Ovary (tissue), 10 donors: ENCODE measurements at places on chromosomes 5 and 9.

- no peak for DNase-seq
Measured at GRCh38 chr5:135916638-135917263, 21.1 kb upstream of the IL9 start.

DNA sequence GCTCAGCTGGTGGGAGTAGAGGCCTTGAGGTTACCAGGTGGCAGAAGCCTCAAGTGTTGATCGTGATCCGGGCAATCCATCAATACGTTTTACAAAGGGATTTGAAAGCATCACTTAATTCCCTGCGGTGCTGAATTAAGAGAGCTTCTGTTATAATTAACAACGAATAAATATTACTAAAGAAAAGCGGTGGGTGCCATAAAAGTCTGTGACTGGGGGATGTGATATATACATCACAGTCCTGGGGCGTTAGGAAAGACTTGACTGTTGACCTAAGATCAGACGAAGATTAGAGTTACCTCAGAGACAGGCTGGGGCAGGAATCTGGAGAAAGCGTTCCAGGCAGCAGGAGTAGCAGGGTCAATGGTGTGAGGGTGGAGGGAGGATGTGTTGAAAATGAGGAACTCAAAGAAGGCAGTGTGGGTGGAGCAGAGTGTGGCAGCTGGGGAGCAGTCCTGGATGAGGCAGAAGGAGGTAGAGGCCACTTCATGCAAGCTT lies 6.7 kb upstream of the C5orf63 start:
- DNase-seq = no peak

DNA sequence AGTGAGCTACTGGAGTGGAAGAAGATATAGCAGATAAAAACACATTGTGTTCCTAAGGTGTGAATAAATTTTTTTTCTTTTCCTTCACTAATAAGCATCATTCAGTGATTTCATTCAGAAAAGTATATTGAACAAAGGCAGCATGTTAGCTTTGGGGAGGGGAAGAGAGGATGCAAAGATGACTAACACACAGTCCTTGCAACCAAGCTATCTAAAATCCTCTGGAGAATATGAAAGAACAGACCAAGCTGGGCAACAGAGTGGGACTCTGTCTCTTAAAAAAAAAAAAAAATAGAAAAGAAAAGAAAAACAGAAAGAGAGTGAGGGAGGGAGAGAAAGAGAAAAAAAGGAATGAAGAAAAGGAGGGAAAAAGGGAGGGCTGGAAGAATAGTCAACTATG lies 22.3 kb upstream of the OMD start:
- no peak for DNase-seq

- DNase-seq = no peak
Measured at GRCh38 chr5:38455796-38456330, 100.6 kb downstream of the LIFR start.

- no peak for DNase-seq
Measured at GRCh38 chr9:33919276-33919897, 102.4 kb downstream of the UBE2R2 start.

DNA sequence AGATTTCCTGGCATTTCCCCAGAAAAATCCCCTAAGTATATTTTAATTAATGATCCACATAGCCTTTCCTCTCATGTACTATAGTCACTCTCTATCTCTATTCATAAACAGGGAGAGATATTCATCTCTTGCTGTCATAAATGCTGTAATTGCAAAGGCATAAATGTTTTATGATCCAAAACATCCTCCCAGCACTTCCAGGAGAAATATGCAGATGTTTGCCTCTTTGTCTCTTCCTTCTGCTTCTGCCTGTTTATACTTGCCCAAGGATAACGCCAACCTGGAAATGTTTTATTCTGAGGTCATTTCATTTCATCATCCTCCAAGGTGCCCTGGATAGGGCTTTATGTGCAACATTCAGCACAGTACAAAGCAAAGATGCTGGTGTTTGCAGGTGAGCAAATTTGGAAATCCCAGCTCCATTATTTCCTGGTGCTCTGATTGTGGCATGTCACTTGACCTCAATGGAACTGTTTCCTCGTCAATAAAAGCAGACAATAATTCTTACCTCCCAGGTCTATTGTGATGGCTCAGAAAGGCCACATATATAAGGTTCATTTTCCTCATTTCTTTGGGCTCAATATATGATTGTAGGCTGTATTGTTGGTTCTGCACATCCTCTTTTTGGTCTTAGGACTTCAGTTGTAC lies 6.9 kb downstream of the TNFSF15 start:
- no peak for DNase-seq

DNA sequence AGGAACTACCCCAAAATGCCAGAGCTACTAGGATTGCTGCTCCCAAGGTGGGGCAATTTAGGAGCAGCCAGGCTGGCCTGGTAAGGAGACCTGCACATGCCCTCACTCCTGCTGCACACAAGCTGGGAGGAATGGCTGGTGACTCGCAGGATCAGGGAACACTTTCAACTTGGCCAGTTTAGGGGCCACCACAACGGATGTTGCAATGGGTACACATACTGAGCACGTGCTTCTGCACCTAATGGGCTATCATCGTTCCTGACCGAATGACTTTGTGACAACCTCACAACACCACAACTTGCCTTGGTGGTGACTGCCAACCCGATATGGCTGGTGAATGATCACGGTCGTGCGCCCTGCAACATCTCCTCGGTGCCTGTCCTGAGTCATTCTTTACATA lies 172.0 kb downstream of the ROR2 start:
- DNase-seq = no peak

GRCh38 chr9:98596486-98596885 lies 112.2 kb downstream of the GABBR2 start:
- no peak for DNase-seq

- DNase-seq = no peak
Measured at GRCh38 chr5:169548315-169548714, 35.3 kb upstream of the SPDL1 start.

DNA sequence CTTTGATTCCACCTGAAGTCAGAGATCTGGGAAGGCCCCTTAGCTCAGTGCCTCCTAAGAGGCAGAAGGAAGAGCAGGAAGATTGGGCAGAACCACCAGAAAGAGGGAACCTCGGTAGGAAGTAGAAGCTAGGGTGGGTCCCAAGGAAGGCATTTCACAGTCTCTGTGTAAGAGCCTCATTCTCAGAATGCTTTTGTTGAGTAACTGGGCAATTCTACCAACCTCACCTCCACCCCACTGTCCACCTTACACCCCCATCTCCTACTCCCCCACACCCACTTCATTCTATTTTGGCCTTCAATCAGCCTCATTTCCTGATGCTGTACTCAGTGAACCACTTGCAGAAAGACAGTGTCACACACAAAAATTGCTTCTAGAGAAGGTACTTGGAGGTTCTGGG lies 3.5 kb downstream of the HBEGF start:
- DNase-seq = no peak

DNA sequence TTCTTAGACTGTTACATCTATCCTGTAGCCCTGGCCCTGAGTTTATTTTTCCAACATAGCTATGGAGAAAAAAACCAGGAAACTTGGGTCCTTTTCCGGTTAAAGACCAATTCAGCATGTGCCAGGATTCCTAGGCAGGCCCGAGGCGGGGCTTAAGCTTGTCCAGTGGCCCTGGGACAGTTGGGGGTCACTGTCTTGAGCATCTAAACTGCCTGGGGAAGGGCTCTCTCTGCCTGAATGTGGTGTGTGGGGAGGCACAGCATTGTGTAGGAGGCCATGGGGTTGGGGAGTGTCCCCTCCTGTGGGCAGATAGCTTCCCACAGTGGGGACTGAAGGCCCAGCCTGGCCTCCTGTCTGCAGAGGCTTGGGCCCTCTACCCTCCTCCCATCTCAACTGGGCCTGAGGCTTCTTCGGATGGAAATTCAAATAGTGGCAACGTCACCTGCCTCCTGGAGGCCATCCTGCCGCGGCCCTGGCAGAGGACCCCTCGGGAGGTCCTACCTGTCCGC lies 88.8 kb downstream of the PHF2 start:
- DNase-seq = no peak

- DNase-seq = no peak
Measured at GRCh38 chr9:101848485-101848919, 110.1 kb upstream of the GRIN3A start.

DNA sequence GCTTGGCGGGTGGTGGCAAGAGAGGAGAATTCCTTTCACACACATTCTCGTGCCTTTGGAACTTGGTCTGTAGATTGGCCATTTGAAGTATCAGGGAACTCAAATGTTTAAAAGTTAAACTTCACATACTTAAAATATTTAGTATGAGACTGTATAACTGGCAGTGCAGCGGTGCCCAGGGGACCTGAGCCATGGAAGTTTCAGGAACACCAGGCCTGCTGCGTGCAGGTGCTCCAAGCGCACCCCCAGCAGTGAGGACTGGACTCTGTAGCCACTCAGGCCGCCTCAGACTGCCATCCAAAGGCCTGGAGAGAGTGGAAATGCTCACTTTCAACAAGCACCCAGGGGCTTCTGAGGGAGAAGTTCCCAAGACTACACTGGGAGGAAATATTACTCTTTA lies 273.5 kb upstream of the IRX2 start:
- no peak for DNase-seq

- no peak for DNase-seq
Measured at GRCh38 chr5:8013948-8014710, 145.2 kb downstream of the MTRR start.

- no peak for DNase-seq
Measured at GRCh38 chr9:135506327-135507103, 6.0 kb downstream of the MRPS2 start.

DNA sequence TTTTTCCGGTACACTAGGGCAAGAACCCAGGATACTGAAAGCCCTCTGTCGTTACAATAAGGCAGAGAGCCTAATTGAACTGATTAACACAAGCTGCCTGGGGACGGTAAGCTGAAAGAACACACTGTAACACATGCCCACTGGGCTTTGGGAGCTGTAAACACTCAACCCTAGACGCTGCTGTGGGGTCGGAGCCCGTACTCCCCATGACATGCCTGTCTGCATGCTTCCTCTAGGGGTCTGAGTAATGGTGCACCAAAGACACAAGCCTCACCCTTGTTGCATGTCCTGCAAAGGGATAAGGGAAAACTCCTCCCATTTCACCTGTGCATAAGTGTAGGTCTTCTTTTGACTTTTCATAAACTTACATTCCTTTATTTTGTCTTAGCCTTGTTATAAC lies 194.0 kb downstream of the FBXL7 start:
- no peak for DNase-seq

- DNase-seq = no peak
Measured at GRCh38 chr5:172455087-172455381, 709 bp upstream of the SH3PXD2B start.

DNA sequence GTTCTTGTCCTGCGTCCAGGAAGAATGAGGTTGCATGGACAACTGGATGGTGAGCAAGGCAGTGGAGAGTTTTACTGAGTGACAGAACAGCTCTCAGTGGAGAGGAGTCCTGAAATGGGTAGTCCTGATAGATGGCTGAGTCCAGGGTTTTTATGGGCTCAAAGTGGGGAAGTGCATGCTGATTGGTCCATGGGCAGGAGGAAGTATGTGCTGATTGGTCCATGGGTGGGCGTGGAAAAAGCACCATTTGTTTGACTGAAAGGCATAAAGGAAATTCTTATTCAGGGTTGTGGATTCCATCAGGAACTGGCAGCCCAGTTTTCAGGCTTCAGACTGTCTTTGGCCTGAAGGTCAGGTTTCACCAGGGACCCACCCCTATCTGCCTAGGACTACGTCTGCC lies 10.6 kb downstream of the FSD1L start:
- no peak for DNase-seq

- DNase-seq = no peak
Measured at GRCh38 chr5:81754621-81755020, 3.7 kb upstream of the SSBP2 start.

DNA sequence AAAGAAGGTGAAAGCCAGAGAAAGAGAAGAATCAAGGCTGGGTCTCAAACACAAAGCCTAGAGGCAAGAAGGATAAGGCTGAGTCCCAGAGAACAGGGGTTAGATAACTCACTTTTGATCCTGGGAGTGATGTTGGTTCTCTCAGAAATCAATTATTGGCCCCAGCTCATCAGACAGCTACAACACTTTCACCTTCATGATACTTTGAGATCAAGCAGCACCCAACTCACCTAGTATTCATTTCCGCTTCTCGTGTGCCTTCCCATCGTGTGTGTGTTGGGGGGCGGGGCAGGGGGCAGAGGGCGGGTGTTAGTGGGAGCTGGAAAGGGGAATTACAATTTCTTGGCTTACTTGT lies 92.2 kb upstream of the RAD23B start:
- no peak for DNase-seq

GRCh38 chr9:68515326-68516017 lies 25.2 kb downstream of the TMEM252 start:
- no peak for DNase-seq

DNA sequence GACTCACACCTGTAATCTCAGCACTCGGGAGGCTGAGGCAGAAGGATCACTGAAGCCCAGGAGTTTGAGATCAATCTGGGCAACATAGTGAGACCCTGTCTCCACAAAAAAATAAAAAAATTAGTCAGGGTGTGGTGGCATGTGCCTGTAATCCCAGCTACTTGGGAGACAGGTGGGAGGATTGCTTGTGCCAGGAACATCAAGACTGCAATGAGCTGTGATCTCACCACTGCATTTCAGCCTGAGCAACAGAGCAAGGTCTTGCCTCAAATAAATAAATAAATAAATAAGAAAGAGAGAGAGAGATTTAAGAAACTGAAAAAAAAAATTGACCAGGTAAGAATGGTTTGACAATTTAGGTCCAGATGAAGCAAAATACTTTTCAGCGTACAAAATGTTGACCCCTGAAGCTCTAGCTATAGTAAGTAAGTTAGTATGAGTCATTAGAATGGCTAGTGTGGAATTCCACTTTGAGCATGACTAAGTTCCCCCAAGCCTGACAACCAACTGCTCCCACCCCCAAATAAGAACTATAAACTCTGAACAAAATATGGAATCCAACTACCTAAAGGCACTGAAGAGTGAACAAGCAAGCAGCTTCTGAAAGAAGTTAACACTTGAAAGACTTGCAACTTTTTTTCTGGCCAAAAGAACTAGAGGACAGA lies 217.8 kb upstream of the TLE4 start:
- DNase-seq = no peak

DNA sequence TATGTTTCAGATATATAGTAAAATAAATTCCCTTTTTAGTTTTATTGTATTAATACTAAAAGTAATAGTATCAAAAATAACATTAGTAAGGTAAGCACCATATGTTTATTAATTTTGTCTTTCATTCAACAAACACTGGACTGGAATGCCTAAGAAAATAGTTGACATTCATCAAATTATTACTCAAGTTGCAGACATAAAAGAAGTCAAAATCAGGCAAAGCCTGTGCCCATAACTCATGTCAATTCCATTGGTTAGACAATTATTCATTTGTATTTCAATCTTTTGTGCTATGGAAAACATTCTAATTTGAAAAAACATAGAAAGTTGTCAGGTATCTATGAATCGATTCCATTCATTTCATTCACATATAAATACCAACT lies 158.9 kb downstream of the CEMIP2 start:
- no peak for DNase-seq

GRCh38 chr9:127279717-127280285 lies 15.2 kb downstream of the GARNL3 start:
- DNase-seq = no peak

- no peak for DNase-seq
Measured at GRCh38 chr9:68838245-68838644, 133.2 kb downstream of the PIP5K1B start.

- no peak for DNase-seq
Measured at GRCh38 chr5:27240791-27241190, 202.4 kb upstream of the CDH9 start.
